Stimulated activated CD4-positive, alpha-beta T cell treated with anti-CD3 and anti-CD28 coated beads, Interleukin-1b, Interleukin-23, amount 100 ng/mL, for 1 hour (primary cell): ENCODE measurements at places on chromosomes 12 and 14.

- no peak for DNase-seq
Observed at GRCh38 chr14:89308232-89308959, 108.6 kb downstream of the FOXN3 start.

DNA sequence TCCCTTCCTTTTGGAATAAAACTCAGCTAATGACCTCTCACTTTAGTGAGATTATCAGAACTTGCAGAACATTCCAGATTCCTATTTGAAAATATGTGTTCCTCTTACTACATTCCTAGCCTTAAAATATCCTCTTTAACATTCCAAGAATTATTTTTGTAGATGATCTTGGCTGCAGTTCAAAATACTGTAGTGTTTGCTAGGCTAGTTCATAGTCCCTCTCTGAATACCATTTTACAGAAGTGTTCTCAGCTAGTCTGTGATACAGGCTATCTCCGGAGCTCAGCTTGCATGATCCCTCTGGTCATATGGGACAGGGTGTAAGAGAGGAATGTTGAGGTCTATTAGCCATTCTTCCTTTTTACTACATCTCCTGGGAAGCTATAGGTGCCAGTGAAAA is 17.6 kb upstream of the GPR33 start:
- no peak for DNase-seq

DNA sequence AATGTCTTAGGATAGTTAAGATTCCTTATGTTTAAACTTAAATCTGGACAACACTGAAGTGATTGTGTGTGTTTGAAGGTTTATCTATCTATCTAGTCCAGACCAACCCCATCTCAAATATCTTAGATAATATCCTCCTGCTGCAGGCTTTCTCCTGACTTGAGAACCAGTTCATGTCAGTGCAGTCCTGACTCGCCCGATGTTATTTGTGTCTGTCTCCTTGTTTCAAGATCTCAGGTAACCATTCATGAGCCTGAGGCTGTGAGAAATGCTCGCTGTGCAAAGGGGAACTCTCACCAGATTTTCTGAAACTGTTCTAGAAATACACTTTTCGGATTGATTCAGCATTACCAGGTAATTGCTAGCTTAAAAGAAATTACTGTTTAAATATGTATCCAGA is 356.2 kb downstream of the SNAPC1 start:
- DNase-seq: no peak

DNA sequence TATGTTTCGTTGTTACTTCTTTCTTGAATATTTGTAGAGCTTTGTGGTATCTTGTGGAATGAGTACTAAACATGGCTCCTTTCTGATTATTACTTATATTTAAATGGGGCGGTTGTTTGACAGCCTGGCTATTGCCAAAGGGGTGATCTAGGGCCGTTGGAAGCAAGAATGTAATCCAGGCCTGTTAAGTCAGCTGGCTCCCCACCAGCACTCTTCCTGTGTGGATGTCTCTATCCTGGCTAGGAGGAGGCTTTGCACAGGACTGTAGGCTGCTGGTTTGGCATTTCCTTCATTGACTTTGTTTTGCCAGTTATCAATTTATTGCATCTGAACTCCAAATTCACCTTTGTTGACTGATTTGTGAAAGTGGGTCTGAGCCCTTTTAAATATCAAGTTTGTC is 5.6 kb downstream of the FAM234B start:
- DNase-seq: no peak

DNA sequence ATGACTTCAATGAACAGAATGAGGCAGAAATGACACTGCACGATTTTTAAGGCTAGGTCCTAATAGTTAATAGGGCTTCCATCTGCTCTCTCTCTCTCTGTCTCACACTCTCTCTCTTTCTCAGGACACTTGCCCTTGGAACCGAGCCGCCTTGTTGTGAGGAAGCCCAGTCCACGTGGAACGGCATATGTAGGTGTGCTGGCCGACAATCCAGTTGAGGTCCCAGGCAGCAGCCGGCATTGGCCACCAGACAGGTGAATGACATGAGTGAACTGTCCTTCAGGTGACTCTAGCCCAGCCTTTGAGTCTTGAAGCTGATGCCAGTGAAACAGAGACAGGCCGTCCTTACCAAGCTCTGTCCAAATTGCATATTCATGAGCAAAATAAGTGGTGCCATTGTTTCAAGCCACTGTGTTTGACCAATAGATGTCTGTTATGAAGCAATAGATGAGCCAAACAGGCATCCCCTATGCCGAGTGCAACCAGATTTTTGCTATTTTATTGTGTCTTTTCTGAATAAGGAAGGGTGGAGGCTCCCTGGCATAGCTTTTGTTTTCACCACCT is 217.5 kb upstream of the LHX5 start:
- no peak for DNase-seq

GRCh38 chr12:38113991-38114390 is 202.6 kb upstream of the ALG10B start:
- no peak for DNase-seq

- DNase-seq: no peak
Observed at GRCh38 chr14:99479906-99480869, at the start of gene SETD3. Gene SETD3, minus strand, starts transcription at chr14:99480859. Its CDS starts 15,054 bp downstream, at chr14:99465805.

GRCh38 chr12:108642269-108642870 is 8.7 kb upstream of the SELPLG start:
- DNase-seq: no peak

GRCh38 chr14:90677484-90678050 is 138.7 kb downstream of the TTC7B start:
- no peak for DNase-seq

- no peak for DNase-seq
Observed at GRCh38 chr12:63782466-63782865, 2.8 kb downstream of the RXYLT1 start.

DNA sequence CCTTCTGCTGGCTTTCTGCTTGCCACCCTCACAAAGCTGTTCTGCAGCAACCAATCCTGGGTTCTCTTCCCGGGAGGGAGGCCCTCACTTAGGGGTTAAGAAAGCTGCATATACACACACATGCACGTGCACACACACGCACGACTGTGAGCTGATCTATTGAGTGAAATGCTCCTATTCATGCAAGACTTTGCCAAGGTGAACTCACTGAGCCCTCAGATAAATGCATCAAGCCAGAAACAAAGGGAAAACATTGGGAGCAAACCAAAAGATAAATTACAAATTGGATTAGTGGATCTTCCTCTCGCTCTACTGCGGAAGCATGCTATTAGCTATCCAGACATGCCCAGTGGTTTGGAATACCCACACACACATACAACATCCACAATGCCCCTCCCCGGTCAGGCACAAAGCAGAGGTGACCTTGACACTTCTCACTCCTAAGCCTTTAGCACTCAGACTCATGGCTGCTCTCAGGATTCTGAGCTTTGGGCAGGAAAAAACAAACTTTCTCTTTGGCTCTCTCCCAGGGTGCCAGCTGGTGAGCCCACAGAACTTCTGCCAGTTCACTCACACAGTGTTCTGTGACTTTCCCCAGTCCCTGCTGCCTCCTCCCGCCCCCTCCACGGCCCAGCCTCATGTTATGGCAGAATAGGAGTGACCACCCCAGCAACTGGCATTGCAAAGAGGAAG is 320.0 kb downstream of the DPF3 start:
- DNase-seq: no peak
